ENCODE measurements at places on chromosomes 11 and 22.
A peak's percentile ranks its signal among the peaks of the same experiment; 100 is the strongest.

DNA sequence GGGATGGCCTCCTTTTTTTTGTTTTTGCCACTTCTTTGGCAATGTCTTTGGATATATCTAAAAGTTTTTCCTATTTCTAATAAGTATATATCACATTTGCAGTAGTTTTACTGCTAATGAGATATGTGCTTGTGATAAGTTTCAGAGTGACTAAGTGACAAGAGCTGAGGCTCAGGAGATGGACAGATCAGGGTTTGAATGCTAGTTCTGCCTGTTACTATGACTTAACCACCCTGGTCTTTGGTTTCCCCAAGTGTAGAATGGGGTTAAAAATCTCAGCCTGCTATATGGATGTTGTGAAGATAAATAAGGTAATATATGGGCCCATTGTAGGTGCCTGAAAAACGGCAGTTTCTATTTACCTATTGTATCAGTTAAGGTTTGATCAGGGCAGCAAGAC lies 9.1 kb upstream of the MICAL2 start:
- no peak for DNase-seq

- DNase-seq: no peak
Measured at GRCh38 chr11:128814856-128815705, 52.0 kb downstream of the KCNJ1 start.

GRCh38 chr11:115919341-115920091 lies 415.3 kb upstream of the CADM1 start:
- DNase-seq: no peak

GRCh38 chr11:10208131-10208575 lies 85.9 kb downstream of the SBF2 start:
- no peak for DNase-seq

DNA sequence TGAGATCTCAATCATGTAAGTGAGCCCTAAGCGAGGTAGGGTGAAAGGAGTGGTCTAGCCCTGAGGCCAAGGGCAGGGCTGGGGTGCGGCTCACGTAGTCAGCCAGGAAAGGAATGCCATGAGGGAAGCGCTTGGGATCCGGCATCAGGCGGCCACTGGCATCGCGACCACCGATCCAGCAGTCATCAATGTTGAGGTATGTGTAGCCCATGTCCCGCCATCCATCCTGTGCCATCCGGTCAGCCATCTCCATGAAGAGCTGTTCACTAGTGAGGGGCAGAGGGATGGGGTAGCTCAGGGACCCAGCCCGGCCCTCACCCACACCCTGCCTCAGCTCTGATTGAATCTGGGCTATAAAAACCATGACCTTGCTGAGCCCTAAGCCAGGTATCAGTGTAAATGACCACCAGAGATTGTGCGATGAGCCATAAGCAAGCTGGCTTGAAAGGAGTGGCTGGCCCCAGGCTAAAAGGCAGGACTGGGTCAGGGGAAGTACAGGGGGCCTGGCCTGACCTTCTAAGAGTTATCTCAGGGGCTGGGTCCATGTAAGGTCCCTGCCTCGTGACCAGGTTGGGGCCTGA lies 2.9 kb downstream of the NAGA start:
- no peak for DNase-seq

GRCh38 chr11:64698427-64698826 lies 24.6 kb downstream of the NRXN2 start:
- no peak for DNase-seq

GRCh38 chr11:111347002-111347722 lies 31.9 kb downstream of the POU2AF1 start:
- DNase-seq: no peak

- no peak for DNase-seq
Measured at GRCh38 chr11:10696468-10697322, 3.1 kb upstream of the IRAG1 start.

GRCh38 chr11:114350022-114350421 lies 50.3 kb downstream of the C11orf71 start:
- DNase-seq: no peak

- DNase-seq: no peak
Measured at GRCh38 chr11:28815110-28815509, 706.9 kb downstream of the METTL15 start.

DNA sequence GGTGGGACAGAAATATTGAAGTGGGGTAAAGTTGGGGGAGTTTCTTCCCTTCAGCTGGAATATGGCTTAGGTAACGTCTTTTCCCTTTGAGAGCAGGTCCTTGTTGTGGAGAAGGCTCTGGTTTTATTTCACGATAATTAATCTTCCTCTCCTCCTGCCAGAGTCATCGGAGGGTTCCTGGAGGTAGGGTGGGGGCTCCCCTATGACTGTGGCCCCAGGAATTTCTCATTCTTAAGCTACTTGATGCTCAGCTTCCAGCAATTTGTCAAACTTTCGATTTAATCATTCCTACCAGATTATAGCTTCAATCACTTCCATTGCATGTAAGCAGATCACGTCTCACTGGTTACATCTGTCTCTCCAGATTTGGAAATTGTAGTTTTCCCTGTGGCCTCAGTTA lies 242.8 kb upstream of the PLET1 start:
- DNase-seq: no peak

GRCh38 chr11:70590356-70590991 lies 192.1 kb downstream of the CTTN start:
- no peak for DNase-seq

DNA sequence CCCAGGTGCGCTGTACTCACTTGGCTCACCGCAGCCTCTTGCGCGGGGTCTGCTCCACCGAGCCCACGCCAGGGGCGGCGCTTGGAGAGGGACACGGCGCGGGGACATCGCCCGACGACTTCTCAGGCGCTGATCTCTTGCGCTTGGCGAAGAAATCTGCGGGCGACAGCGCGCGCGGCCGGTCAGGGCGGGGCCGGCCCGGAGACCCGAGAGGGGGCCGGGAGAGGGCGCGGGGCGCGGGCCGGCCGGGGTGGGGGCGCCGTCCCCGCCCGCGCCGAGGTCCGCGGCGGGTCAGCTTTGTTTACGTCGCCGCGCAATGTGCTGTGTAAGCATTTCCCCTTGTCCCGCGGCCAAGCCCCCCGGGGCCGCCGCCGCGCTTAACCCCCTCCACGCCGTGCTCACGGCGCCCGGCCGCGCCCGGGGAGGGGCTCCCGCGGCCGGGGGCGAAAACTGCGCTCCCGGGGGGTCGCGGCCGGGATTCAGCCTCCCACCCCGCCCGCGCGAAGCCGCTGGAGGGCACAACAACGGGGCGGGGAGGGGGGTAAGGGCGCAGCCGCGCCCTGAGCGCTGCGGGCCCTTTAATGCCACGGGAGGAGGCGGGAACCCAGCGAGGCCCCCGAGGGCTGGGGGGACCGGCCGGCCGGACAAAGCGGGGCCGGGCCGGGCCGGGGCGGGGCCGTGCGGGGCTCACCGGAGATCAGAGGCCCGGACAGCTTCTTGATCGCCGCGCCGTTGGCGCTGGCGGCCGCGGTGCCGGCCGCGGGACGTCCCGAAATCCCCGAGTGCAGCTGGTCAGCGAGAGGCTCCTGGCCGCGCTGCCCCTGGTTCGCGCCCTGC lies 1.4 kb downstream of the CDKN1C start:
- no peak for DNase-seq

DNA sequence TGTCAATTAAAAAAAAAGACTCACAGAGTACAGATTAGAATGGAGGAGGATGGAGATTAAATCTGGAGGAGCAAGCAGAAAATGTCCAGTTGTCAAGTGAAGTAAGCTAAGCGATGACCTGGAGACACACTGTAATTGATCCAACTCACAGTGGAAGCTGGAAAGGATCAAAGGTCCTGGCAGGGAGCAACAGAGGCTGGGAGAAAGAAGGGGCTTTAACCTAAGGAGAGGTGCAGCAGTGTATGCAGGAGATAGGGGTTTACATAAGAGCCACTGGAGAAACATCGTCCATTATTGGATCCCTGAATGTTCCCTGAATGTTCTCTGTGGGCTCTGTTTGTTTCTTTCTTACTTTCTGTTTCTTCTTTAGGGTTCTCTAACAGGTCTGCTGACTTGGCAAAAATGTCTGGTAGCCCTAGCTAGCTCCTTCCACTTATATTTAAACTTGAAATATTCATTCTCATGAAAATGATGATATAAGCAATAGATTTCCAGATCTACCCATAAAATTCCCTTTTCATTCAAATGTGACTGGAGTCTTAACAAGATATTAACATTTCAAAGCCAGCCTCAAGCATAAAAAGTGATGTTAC lies 30.1 kb upstream of the CAT start:
- no peak for DNase-seq

DNA sequence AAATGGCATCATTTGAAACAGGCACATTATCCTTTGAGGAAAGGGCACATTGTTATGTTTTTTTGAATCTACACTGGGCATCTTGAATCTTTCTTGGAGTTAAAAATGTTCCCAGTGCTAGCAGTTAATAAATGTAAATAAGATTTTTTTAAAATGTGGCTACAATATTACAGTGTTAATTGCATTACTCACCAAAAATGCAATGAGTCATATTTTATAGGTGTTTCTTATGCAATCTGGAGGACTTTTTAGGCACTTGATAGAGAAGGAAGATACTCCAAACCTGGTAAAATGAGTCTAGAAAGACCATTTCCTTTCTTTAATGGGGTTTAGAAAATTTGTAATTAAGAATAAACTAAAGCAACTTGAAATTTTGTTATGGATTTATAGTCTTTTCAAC lies 238.0 kb downstream of the METTL15 start:
- DNase-seq: no peak

- DNase-seq: peak; percentile 35
Measured at GRCh38 chr22:46592390-46592872, 27.8 kb upstream of the GRAMD4 start.

GRCh38 chr22:22882033-22882717 lies 5.4 kb upstream of the IGLL5 start:
- DNase-seq: peak; percentile 26

- DNase-seq: no peak
Measured at GRCh38 chr11:91104237-91104636, 881.4 kb upstream of the CHORDC1 start.

GRCh38 chr22:23219317-23219716 lies 39.0 kb downstream of the BCR start:
- no peak for DNase-seq

- DNase-seq: no peak
Measured at GRCh38 chr22:29716814-29717545, 2.8 kb upstream of the CABP7 start.

DNA sequence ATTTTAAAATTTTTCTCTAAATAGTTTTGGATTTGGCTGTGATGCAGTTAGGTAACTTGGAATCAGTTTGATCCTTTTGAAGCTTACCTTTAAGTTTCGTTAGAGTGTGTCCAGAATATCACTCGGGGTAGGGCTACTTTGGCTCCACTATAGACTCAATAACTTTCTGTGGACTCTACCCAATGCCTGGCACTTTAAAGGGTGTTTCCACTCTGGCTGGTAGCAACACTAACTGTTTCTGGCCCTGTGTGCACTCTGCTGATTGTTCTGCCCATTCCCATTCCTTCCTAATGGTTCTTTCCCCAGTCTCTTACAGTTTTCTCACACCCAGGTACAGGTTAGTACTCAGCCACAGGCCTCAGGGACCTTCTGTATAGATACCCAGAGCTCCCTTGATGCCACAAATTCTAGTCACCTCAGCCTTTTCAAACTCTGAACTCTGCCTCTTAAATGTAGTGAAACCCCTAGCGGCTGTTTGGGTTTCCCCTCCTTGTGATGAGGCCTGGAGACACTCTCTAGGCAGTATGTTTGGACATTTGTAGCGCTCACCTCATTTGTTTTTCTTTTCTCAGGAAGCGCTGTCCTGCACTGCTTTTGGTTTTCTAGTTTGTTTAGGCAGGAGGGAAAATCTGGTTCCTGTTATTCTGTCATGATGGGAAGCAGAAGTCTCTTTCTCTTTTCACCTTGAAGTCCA lies 16.8 kb downstream of the CUL5 start:
- DNase-seq: no peak

DNA sequence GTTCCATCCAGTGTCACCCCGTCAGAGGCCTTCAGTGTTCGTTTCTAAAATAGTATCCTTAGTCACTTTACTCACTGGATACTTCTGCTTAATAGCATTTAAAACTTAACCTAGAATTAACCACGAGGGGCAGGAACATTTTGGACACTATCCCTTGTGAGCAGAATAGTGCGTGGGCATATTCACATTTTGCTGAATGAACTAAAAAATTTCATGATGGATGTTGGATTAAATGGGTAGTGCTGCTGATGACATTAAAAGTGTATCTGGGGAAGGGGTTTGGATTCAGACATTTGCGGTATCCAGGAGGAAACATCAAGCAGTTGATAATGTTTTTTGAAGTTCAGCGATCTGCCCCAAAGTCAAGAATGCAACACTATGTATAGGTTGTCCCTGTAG lies 750 bp upstream of the NAT10 start:
- DNase-seq: no peak

DNA sequence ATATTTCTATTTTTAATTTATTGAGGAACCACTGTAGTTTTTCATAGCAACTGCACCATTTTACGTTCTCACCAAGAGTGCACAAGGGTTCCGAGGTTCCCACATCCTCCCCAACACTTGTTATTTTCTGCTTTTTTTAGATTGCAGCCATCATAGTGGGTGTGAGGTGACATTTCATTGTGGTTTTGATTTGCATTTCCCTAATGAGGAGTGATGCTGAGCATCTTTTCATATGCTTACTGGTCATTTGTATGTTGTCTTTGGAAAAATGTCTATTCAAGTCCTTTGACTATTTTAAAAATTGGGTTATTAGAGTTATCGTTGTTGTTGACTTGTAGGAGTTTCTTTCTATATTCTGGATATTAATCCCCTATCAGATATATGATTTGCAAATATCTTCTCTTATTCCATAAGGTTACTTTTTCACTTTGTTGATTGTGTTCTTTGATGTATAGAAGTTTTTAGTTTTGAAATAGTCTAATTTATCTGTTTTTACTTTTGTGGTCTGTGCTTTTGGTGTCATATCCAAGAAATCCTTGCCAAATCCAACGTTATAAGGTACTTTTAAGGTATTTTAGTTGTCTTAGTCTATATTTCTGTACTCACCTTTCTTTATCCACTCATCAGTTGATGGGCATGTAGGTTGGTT lies 9.0 kb downstream of the NEAT1 start:
- DNase-seq: peak; percentile 63

- no peak for DNase-seq
Measured at GRCh38 chr11:119787074-119787461, 58.1 kb upstream of the NECTIN1 start.

- DNase-seq: no peak
Measured at GRCh38 chr22:25650833-25651232, 86.4 kb downstream of the GRK3 start.

DNA sequence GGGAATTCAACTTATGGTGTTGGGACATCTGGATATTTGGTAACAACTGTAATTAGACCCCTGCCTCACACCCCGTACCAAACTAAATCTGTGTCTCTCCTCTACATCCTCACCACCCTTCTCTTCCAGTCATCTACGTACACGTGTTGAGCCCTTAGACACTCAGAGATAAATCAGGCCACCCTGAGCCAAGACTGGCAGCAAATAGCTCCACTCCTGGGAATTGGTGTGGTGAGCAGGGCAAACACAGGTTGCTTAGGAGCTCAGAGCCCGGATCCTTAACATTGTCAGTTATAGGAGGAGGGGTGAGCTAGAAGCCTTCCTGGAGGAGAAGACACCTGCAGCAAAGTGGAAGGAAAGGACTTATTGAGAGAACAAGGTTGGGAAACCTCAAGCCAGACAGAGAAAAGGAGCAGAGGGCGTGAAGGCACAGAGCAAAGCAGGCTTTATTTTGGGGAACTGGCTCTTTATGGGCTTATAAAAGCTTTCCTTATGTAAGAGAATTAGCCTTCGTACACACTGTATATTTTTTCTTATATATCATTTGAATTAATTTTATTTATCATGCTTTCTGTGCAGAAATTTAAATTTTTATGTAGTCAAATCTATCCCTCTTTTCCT lies 36.9 kb upstream of the KLHL35 start:
- no peak for DNase-seq

All from CD4-positive, alpha-beta T cell treated with Interferon alpha-2 for 1 hour (primary cell).